ENCODE measurements at places on chromosomes 2 and 18. TPM values are rescaled to one million over a fixed set of nuclear protein-coding genes. Genes with fewer than 3 reads are reported as not detected.

The PLCD4 gene
- total RNA-seq, result 1.6 TPM

DNA sequence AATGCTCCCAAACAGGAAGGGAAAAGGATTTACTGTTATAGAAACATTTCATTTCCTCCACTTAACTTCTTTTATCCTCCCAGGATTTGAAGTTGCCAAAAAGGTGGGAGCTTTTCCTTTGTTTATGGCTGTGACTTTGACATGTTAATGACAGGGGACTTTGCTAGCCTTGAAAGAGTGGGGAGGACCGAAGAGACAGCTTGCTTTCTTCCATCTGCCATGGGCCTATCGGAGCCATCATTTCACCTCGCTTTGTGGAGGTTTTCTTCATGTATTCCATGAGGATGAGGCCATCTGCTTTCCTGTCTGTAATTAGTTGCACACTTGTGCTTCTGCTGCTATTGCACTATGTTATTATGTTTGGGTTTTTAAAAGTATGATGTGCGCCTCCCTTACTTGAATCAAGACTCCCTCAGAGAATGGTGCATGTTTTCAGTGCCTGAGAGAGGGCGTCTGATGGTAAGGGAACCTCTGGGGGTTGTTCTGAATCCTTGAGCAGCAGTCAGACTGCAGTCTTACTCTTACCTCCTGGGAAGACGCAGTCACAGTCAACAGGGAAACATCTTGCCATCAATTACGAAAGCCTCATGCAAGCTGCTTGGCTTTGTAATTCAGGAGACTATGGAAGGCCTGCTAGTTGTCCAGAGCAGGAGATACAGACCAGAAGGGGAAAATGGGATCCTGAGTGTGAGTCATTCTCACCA is 173.3 kb upstream of the MGAT5 start:
- H3K27me3 ChIP-seq, result no peaks in the 10 kb centered on the region
- H3K36me3 ChIP-seq, result no peaks in the 10 kb centered on the region
- DNase-seq, result no peak

- H3K27ac ChIP-seq, result no peak overlapping the region
- no peaks in the 10 kb centered on the region for H3K4me1 ChIP-seq
- no peak overlapping the region for H3K4me3 ChIP-seq
- no peaks in the 10 kb centered on the region for H3K27me3 ChIP-seq
- DNase-seq, result peak; percentile 18
Measured at GRCh38 chr2:231069379-231070054, 12.8 kb downstream of the PSMD1 start.

The NEUROD1 gene
- total RNA-seq, result not detected

DNA sequence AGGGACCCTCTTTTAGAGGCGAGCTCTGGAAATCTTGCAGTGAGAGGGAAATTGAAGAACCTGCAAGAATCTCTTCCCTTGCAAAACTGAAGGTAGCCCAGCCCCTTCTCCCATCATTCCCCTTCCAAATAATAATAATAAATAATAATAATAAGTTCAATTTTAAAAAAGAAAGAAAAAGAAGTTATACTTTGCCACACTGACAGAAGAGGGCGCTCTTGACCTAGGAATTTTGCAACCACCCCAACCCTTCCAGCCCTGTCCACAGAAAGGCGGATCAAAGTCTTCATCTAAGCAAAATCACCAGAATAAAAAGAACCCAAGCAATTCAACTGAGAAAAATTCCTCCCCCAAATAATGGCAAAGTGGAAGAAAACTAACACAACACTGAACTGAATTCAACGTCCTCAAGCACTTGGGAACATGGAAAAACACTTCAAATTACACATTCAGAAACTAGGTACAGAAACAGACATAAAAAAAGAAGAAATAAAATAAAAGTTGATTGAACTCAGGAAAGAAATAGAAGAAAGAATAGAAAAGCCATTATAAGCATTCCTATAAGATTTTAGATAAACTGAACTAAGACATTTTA is 98.9 kb upstream of the GLS start:
- no peaks in the 10 kb centered on the region for H3K36me3 ChIP-seq
- peak; percentile 85 for DNase-seq
- H3K27ac ChIP-seq, result no peak overlapping the region
- H3K4me3 ChIP-seq, result no peak overlapping the region
- H3K4me1 ChIP-seq, result no peaks in the 10 kb centered on the region
- no peaks in the 10 kb centered on the region for H3K27me3 ChIP-seq

GRCh38 chr2:68946117-68946516 is 6.6 kb downstream of the GKN2 start:
- H3K27me3 ChIP-seq, result no peaks in the 10 kb centered on the region
- no peak for DNase-seq
- no peak overlapping the region for H3K4me3 ChIP-seq
- no peak overlapping the region for H3K27ac ChIP-seq
- no peaks in the 10 kb centered on the region for H3K4me1 ChIP-seq
- H3K36me3 ChIP-seq, result no peaks in the 10 kb centered on the region

The CYP27A1 gene
- total RNA-seq, result 63.1 TPM

GRCh38 chr2:110747522-110748488 is 15.4 kb downstream of the ACOXL start:
- no peaks in the 10 kb centered on the region for H3K27me3 ChIP-seq
- peak overlapping the region; percentile 78 for H3K27ac ChIP-seq
- no peaks in the 10 kb centered on the region for H3K36me3 ChIP-seq

The SP140L gene
- 0.07 TPM for total RNA-seq

The MRPS5 gene
- total RNA-seq, result 116 TPM

- peak; percentile 4 for DNase-seq
- no peak overlapping the region for H3K27ac ChIP-seq
- no peaks in the 10 kb centered on the region for H3K27me3 ChIP-seq
- no peak overlapping the region for H3K4me3 ChIP-seq
Measured at GRCh38 chr2:132776287-132776686, 106.3 kb upstream of the LYPD1 start.

DNA sequence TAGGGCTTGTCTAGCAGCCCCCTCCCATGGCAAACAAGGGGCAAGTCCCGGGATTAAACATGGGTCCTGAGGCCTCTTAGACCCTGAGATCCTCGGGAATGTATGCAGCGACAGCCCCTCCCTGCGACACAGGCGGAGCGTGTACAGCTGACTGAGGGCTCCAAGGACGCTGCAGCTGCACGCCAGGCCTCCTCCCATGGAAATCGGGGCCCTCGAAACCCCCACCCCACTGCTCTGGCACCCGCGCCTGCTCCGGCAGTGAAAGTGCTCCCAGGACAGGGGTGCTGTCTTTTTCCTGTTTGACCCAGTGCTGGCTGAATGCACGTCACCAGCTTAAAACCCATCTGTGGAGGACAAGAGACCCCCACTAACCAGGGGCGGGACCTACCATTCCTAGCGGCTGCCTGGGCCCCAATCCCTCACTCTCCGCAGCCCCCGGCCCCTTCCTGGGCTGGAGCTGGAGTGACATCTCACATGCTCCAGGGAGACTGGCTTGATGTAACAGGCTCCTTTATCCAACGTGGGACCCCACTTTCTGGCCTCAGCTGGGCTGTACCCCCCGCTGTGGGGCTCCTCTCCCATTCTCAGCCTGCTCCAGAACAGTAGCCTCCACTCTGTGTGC is 247.7 kb downstream of the TWIST2 start:
- H3K27ac ChIP-seq, result no peak overlapping the region
- H3K4me3 ChIP-seq, result no peak overlapping the region
- no peaks in the 10 kb centered on the region for H3K36me3 ChIP-seq

DNA sequence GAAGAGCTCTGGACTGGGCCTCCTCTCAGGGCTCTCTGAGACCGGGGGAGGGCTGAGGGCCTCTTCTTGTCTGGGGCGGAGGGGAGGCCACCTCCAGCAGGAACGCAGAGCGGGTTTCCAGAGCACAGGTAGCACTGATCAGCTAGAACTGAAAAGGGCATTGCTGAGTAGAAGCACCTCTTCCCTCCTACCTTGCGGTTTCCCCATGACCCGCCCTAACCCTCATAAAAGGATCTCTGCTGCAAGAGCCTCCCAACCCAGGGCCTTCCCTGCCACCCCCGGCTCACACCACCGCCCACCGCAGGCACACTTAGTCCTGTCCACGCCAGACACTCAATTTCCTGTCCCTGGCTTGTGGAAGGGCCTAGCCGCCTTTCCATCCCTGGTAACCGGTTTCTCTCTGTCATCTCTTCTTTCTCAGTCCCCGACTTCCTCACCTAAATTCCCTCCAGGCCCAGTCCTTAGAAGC is 966 bp downstream of the ADCY3 start:
- H3K27me3 ChIP-seq, result peaks cover 36% of the 10 kb centered on the region
- H3K36me3 ChIP-seq, result no peaks in the 10 kb centered on the region
- H3K4me1 ChIP-seq, result no peaks in the 10 kb centered on the region
- peak overlapping the region; percentile 56 for H3K4me3 ChIP-seq
- no peak for DNase-seq
- no peak overlapping the region for H3K27ac ChIP-seq

GRCh38 chr2:110205660-110206455 is 1.0 kb upstream of the NPHP1 start:
- no peak overlapping the region for H3K27ac ChIP-seq
- H3K4me1 ChIP-seq, result no peaks in the 10 kb centered on the region
- no peaks in the 10 kb centered on the region for H3K27me3 ChIP-seq
- peak; percentile 35 for DNase-seq

GRCh38 chr2:104849101-104849500 is 4.8 kb upstream of the POU3F3 start:
- H3K4me1 ChIP-seq, result no peaks in the 10 kb centered on the region
- H3K27ac ChIP-seq, result no peak overlapping the region
- DNase-seq, result no peak
- H3K4me3 ChIP-seq, result no peak overlapping the region

Data from cardiac muscle cell (in vitro differentiated cells and primary cell).